ENCODE measurements at places on chromosomes 7 and 10.

DNA sequence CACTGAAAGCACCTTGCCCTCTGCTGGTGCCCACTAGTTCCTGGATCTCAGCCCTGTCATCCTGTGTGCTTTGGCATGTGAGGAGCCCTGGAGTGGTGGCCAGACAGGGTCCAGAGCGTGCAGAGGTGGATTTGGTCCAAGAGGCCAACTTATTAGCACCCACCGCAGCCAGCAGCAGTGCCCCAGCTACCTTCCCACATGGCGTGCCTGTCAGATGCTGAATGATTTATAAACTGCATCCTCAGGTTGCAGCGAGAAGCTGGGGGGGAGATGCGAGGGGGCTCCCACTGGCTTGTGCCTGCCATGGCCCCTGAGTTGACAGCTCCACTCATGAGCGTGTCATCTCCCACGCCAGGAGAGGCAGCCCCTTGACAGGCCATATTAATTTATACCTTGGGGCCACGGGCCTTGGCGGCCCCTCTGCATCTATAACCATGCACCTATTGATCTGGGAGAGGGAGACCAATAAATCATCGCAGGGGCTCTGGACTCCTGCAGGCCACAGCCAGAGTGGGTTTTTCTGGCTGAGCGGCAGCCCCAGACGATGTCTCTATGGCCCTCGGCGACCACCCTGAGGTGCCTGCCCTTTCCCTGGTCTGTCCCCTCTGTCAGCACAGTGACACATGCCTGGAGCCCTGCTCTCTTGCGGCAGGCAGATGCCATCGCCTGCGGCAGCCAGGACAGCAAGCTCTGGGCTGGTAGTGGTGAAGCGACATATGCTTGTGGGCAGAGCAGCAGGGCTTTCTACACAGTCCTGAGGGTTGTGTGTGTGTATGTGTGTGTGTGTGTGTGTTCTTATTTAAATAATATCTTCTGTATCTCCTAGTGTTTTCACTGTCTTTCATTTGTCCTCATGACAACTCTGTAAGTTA, 120.8 kb downstream of the CDH23 start:
- DNase-seq: no peak

GRCh38 chr7:94418851-94419250, 24.2 kb downstream of the COL1A2 start:
- no peak for DNase-seq

DNA sequence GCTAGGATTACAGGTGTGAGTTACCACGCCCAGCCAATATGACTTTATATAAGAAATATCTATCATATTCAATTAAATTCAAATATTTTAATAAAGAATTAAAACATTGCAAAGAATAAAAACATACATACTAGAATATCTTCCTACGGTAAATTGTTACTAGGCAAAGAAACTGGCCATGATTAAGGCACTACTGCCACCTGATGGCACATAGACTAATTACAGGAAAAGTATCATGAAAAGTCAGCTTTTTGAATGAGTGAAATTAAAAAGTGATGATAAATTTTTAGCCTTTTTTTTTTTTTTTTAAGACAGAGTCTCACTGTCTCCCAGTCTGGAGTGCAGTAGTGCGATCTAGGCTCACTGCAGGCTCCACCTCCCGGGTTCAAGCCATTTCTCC, 30.9 kb downstream of the MRPS33 start:
- DNase-seq: no peak

- no peak for DNase-seq
Observed at GRCh38 chr10:132554991-132555647, 17.5 kb downstream of the INPP5A start.

DNA sequence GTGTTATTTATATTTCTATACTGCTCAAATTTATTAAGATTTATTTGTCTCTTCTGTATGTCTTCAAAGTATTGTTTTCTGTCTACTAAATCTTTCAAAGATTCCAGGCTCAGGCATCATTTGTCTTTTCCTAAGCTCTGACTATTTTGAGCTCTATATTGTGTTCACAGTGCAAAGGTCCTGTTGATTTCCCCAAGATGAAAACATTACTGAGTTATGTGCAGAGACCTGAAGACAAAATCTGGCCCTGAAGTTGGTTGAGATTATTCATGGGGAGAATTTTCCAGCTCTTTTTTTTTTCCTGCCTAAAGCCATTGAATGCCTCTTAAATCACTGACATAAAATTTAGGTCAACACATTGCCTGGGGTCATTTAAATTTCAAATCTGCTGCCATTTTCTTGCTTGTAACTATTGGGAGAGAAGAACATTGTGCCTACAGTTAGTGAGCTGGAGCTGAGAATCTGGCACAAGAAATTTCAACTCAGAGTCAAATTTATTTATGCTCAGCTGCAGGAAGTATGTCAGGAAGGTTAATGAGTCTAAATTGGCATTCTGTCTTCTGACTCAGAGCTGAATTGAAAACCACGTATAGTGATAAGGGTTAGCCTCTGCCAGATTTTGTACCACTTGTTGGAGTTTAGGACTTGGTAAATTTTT, 31.6 kb downstream of the CSTF2T start:
- DNase-seq: no peak

- DNase-seq: no peak
Observed at GRCh38 chr10:51214207-51215196, 140.2 kb downstream of the PRKG1 start.

DNA sequence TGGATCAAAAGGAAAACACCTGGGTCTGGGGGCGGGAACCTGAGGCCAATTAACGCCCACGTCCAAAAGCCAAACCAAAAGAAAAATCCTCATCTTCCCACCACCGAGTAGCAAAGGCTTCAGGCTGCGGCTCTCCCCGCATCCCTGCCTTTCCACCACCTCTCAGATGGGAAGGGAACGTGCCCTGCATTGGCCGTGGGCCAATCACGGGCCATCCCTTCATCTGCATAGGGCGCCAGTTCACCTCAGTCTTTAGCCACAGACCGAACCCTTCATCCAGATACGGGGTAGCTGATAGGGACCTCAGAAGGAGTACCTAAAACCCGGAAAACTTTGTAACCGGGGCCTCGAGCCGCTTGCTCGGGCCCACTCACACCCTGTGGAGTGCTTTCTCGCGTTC, 626 bp downstream of the PRPF18 start:
- no peak for DNase-seq

- no peak for DNase-seq
Observed at GRCh38 chr7:17535776-17536175, 237.3 kb downstream of the AHR start.

GRCh38 chr7:111063166-111063565, 27.8 kb upstream of the LRRN3 start:
- no peak for DNase-seq

DNA sequence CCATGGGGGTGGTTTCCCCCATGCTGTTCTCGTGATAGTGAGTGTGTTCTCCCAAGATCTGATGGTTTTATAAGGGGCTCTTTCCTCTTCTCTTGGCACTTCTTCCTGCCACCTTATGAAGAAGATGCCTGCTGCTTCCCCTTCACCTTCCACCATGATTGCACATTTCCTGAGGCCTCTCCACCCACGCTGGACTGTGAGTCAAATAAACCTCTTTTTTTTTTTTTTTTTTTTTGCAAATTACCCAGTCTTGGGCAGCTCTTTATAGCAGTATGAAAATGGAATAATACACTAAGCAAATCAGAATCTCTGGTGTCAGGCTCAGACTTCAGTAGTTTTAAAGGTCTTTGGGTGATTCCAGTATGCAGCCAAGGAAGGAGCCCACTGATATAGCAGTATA, 28.2 kb downstream of the TAS2R41 start:
- no peak for DNase-seq

- no peak for DNase-seq
Observed at GRCh38 chr10:132539431-132539839, 1.8 kb downstream of the INPP5A start.

- DNase-seq: no peak
Observed at GRCh38 chr10:113443141-113443925, 109.5 kb upstream of the HABP2 start.

DNA sequence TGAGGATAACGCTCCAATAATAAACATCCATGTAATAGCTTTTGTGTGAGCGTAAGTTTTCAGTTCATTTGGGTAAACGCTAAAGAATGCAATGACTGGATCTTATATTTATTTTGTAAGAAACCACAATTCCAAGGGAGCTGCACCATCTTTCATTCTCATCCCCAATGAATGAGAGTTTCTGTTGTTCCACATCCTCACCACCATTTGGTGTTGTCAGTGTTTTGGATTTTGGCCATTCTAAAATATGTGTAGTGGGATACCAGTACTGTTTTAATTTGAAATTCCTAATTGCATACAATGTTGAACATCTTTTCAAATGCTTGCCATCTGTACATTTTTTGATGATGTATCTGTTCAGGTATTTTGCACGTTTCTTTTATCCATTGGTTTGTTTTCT, 50.9 kb upstream of the SEMA3D start:
- no peak for DNase-seq

GRCh38 chr7:80133361-80134114, 1.1 kb upstream of the GNAI1 start:
- DNase-seq: no peak

DNA sequence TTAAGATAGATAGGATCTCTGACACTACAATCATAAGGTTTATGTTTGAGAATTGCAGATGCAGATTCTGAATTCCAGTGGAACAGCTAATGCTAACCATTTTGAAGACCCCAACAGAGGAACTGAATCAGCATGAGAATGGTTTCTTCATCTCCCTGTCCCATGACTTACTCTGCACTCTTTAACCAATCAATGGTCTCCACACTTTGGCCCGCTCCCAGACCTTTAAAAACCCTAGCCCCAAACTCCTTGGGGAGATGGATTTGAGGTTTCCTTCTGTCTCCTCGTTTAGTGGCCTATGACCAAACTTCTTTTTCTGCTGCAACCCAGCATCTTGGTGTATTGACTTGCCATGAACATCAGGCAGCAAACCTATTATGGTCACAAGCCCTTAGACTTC, 804.9 kb downstream of the LRMDA start:
- DNase-seq: no peak

DNA sequence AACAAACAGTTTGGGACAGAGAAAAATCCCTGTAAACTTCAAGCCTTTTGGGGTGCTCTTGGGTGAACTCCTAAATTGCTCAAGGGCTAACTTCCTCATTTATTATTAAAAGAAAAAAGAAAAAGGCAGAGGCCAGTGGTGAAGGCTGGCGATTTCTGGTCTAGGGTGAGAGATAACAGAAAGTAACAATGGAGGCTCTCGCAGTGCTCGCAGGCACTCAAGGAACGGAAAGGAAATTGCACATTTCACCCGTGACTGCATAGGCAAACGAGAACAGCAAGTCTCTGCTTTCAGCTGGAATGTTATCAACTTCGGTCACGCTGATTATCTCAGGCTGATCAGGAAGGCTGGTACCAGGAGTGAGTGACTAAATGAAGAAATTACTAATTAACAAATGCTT, 70.7 kb downstream of the PRKAG2 start:
- no peak for DNase-seq

DNA sequence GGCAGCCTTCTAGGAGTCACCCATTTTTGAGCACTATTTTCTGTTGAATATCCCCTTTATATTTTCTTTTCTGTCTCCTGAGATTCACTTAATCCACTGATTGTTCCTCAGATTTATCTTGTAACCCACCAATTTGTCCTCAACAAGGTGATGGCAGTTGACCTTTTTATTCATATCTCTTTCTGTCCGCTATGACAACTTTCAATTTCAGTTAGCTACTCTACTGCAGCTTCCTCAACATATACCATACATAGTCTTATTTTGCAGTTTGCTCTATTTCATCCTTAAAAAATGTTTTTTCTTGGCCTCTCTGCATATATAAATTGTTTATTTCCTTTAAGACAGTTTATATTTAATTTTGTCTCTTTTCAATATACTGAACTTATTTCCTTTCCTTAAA, 101.3 kb downstream of the THSD7A start:
- no peak for DNase-seq

DNA sequence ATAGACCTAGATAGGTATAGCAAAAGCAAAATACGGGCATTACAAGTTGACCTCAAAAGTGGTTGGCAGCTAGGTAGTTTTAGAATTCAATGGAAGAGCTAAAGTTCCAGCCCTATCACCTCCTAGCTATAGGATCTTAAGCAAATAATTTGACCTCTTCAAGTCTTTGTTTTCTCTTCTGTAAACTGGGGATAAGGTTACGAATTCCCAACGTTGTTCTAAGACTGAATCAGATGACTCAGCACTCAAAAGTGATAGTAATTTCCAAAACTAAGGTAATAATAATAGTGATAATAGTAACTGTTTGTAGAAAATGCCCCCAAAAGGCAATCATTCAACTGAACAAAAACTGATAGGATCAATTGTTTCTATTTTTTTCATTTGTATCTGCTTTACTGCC, 445.2 kb downstream of the KCNMA1 start:
- no peak for DNase-seq

- DNase-seq: no peak
Observed at GRCh38 chr10:24622781-24623301, 100.8 kb downstream of the ARHGAP21 start.

DNA sequence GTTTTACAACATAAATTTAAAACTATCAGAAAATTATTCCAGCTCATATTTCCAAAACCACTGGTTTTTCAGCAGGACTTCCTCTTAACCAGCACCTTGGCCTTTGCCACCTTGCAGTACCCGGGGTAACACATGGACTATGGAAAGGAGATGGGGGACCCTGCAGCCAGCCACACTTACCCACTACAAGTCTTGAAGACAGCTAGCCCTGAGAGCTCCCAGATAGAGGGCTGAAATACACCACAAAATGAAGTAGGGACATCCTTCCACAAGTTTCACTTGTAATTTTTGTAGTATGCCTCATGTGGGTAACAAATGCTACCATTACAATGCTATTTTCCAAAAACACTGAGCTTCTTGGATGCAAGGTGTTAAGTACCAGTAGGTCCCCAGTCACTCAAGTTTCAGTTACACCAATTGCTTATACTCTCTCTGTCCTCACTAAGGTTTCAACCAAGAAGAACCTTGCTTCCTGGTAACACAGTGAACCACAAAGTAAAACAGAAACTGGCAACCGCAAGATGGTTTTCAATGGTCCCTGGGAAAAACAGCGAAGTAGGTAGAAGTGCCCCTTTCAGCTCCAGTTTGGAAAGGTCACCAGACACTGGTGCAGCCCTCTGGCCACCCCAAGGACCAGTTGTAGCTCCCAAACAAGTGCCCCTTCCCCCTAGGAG, 110.9 kb downstream of the SGMS1 start:
- no peak for DNase-seq

DNA sequence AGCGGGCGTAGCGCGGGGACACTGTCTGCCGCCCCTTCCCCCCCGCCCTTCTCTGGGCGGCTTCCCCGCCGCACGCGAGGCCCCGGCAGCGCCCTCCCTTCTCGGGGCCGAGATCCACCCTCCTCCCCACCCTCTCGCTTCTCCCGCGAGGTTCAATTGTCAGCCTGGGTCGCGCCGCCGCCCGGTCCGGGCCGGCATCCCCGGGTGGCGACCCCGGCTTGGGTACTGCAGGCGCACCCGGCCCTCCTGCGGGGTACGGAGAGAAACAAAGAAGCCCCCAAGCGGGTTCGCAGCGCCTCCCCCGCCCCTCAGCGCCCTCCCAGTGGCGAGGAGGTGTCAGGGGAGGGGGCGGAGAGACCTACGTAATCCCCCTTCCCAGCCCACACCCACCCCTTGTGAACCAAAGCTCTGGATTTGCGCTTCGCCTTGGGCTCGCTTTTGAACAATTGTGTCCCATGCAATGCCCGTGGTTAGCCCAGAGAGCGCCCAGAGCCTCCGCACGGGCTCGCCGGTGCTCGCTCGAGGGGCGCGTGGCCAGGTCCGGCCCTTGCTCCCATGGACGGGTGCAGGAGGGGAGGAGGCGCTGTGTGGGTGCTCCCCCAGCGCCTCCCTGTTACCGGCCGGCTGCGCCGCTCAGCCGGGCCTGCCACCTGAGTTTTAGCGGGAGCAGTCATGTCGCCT, 634 bp downstream of the HECW1 start:
- no peak for DNase-seq

- DNase-seq: no peak
Observed at GRCh38 chr7:50633414-50633710, 68.2 kb upstream of the DDC start.

GRCh38 chr7:42403831-42404230, 166.8 kb upstream of the GLI3 start:
- DNase-seq: no peak
